ENCODE measurements at places on chromosomes 3 and 15. TPM values are rescaled to one million over a fixed set of nuclear protein-coding genes. Genes with fewer than 3 reads are reported as not detected.
A peak's percentile ranks its signal among the peaks of the same experiment; 100 is the strongest.

Gene DNASE1L3
- total RNA-seq, result 7.5 TPM

Gene CILP
- total RNA-seq, result 0.89 TPM

Gene CMTM8
- total RNA-seq, result 1.0 TPM

Gene PLA2G4D
- 0.06 TPM for total RNA-seq

DNA sequence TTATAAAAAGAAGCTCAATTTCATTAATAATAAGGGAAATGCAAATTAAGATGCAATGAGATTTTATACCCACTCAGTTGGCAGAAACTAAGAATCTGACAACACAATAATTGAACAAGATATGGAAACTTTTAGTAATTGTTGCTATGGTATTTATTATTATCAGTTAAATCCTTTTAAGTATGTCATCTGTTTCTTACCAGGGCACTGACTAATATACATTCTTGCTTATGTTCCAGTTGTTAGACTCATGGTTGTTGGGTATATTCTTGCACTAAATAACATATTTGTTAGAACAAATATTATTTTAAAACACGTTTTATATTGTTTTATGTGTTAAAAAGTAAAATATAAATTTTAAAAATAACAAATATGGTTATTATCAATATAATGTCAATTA is 690.3 kb downstream of the MECOM start:
- no peaks in the 10 kb centered on the region for H3K27me3 ChIP-seq
- no peaks in the 10 kb centered on the region for H3K4me1 ChIP-seq
- no peaks in the 10 kb centered on the region for H3K36me3 ChIP-seq
- no peak overlapping the region for H3K4me3 ChIP-seq
- H3K27ac ChIP-seq, result no peak overlapping the region

GRCh38 chr15:68706931-68707330 is 113.8 kb downstream of the ANP32A start:
- no peak overlapping the region for H3K4me3 ChIP-seq
- DNase-seq, result no peak
- no peak overlapping the region for H3K27ac ChIP-seq
- no peaks in the 10 kb centered on the region for H3K27me3 ChIP-seq

DNA sequence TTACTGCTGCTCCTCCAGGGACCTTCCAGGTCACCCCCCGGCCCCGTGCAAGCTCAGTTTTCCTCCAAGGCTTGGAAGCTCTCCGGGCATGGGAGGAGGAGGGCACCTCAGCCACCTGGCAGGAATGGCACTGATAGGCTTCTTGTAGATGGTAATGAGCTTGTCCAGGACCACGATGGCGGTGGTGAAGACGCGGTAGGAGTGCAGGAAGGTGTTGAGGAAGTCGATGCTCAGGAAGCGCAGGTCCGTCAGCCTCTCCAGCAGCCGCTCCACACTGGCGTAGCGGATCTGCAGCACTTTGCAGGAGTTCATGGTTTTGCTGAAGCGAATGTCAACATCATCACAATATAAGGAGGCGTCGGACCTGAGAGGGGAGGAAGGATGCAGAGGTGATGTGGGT is 61.2 kb upstream of the CTSH start:
- peaks cover 34% of the 10 kb centered on the region for H3K36me3 ChIP-seq
- no peak for DNase-seq
- no peaks in the 10 kb centered on the region for H3K4me1 ChIP-seq
- no peaks in the 10 kb centered on the region for H3K27me3 ChIP-seq

GRCh38 chr3:104198131-104198530 is 1168.6 kb upstream of the ALCAM start:
- H3K27me3 ChIP-seq, result no peaks in the 10 kb centered on the region
- H3K36me3 ChIP-seq, result no peaks in the 10 kb centered on the region
- no peaks in the 10 kb centered on the region for H3K4me1 ChIP-seq
- no peak overlapping the region for H3K4me3 ChIP-seq
- DNase-seq, result no peak

DNA sequence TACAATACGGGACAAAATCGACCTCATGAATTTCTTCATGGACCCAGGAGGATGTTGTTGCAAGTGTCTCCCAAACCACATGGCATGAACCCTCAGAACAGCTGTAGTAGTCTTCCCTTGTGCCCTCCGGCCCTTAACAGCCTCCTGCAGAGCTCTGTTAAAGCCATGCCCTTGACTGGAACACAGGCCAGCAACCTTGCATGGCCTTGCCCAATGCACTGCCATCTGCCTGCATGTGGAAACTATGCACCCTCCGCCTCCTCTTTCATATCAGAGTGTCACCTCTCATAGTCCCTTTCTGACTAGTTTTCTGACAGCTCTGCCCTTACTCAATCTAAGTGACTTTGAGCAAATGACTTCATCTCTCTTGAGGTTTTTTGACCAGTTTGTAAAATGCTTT is 39.4 kb upstream of the TRIM71 start:
- no peak overlapping the region for H3K4me3 ChIP-seq
- no peak for DNase-seq
- no peaks in the 10 kb centered on the region for H3K36me3 ChIP-seq
- no peaks in the 10 kb centered on the region for H3K27me3 ChIP-seq
- peaks cover 10% of the 10 kb centered on the region for H3K4me1 ChIP-seq

DNA sequence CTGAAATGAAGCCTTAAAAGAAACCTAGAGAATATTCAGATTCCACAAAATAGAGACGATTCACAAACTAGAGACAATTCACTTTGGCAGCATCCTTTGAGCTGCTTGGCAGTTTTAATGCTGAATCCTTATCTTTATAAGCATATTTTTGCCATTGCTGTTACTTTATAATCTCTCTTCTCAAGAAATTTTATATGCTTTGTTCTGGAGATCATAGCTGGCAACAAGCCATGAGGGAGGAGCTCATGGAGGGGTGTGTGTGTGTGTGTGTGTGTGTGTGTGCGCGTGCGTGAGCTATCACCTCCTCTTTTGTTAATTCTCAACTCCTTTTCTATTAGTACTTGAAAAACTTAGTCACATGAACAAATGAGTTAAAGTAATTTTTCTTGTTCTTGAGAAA is 495.0 kb upstream of the RGMA start:
- no peak for DNase-seq
- H3K27me3 ChIP-seq, result no peaks in the 10 kb centered on the region
- H3K4me1 ChIP-seq, result no peaks in the 10 kb centered on the region

DNA sequence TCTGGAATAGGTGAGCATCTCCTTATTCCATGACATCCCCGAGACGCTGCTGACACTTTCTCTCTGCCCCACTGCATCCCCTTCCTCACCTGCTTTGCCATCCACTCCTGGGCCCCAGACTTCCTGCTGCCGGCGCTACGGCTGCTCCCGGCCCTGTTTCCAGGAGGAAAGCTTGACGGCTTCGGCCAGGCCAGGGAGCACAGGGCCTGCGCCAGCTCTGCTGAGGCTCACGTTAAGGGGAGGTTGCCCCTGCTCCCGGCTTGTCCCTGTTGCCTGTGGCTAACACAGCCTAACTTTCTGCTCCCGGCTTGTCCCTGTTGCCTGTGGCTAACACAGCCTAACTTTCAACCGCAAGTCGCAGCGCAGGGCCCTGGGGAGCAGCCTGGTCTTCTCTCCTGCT is 177.3 kb upstream of the RGMA start:
- H3K4me3 ChIP-seq, result no peak overlapping the region
- no peak for DNase-seq
- peaks cover 4% of the 10 kb centered on the region for H3K36me3 ChIP-seq
- H3K4me1 ChIP-seq, result peaks cover 7% of the 10 kb centered on the region

DNA sequence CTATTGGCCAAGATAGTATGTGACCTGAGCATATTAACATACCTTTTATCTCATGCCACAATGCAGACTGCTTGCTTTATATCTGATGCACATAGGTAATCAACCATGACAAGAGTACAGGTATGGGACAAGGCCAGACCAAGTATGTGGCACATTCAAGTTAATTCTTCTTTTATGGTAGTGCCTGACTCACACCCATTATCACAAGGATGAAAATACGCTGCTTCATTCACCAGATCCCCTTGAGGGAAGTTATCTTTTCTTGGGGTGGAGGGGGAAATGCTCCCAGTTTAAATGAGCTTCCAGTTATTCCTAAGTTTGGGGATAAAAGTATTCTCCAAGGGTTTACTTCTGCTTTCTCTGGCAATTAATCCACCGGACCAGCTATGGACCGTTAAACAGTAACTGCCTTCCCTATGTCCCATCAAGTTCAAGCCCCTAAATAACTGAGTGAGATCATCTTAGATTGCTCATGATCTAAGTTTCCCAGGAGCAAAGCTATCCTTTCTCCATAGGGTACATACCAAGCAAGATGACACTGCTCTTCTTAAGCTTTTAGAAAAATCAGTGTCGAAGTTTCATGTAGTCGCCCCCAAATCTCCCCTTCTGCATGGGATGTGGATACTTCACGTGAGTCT is 1.9 kb downstream of the COL8A1 start:
- H3K4me3 ChIP-seq, result no peak overlapping the region
- no peak for DNase-seq
- H3K4me1 ChIP-seq, result peaks cover 18% of the 10 kb centered on the region
- H3K36me3 ChIP-seq, result no peaks in the 10 kb centered on the region
- peaks cover 32% of the 10 kb centered on the region for H3K27me3 ChIP-seq

- DNase-seq, result no peak
- H3K36me3 ChIP-seq, result no peaks in the 10 kb centered on the region
- H3K4me1 ChIP-seq, result no peaks in the 10 kb centered on the region
- H3K27ac ChIP-seq, result no peak overlapping the region
Observed at GRCh38 chr3:109687626-109688025, 350.3 kb upstream of the DPPA4 start.

DNA sequence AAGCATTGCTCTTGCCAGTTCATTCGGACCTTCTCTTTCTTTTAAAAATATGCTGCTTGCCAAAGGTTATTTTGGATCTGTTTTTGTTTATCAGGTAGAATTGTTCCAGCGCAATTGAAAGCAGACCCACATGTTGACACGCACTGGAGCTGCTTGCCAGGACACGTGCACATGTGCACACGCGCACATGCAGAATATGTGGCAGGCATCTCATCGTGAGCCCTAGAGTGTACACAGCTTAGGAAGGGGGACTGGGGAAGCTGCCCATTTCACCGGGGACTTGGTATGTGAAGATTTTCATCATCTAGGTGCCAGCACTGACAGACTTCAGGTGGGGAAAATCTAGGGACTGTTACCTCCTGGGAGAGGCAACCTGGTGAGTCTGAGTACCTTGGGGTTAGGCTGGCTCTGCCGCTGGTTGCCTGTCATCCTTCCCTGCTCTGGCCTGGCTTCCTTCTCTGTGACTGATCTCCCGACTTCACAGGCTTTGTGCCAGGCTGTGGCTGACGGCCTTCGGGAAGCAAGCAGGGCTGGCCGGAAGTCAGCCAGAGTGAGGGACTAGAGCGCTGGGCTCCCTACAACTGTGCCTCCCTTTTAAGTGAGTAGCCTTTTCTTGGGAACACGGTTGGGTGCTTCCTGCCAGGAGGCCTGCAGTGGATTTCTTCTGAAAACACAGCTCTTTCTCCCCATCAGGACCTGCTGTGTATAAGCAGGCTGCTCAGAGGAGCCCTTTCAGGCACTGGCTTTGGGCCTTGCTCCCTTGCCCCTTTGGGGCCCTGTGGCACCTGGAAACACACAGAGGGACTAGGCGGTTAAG is 129.3 kb downstream of the EEFSEC start:
- H3K27ac ChIP-seq, result peak overlapping the region; percentile 90
- H3K4me1 ChIP-seq, result peaks cover 71% of the 10 kb centered on the region
- peak; percentile 45 for DNase-seq
- H3K4me3 ChIP-seq, result no peak overlapping the region
- peaks cover 7% of the 10 kb centered on the region for H3K36me3 ChIP-seq
- H3K27me3 ChIP-seq, result no peaks in the 10 kb centered on the region

DNA sequence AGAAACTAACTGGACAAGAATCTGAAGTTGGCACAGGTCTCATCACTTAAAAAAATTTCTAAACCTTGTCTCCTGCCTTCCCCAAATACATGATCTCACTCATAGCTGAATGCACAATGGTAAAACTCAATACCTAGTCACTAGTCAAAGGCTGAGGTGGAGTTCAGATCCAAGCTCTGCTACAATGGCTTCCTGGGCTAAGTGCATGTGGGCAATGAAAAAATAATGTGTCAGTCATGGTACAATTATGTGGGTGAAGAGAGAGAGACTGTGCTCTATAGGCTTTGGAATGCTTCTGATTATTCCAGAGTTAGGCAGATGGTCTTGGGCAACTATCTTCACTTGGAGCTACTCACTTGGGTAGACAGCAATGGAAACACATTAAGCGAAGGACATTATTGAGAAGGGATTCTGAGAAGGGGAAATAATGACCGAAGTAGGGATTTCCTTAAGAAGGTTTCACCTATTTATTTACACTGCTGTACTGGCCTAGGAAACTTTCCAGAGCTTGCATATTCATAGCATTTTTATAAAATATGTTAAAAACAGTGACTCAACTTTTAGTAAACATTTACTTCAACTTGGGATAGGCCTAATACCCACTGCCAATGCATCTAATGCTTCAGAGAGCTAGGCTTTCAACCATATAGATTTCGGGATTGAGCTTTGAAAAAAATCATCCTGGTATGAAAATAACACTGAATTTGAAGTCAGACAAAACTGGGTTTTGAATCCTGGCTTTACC is 58.7 kb upstream of the PLXND1 start:
- H3K4me3 ChIP-seq, result no peak overlapping the region
- H3K27ac ChIP-seq, result no peak overlapping the region
- no peaks in the 10 kb centered on the region for H3K4me1 ChIP-seq
- no peak for DNase-seq

DNA sequence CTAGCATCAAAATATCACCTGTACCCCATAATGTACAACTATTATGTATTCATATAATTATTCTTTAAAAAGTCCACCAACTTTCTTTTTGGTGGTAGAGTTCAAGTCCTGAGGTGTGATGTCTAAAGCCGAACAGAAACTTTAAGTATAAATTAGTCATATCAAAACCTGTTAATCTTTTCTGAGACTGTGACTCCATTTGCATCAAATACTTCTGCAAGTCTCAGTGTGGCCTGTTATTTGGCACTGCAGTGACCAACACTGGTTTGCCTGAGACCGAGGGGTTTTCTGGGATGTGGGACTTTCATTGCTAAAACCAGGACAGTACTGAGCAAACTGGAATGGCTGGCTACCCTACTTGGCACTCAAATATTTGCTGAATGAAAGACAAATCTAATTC is 7.3 kb downstream of the NGLY1 start:
- H3K36me3 ChIP-seq, result peaks cover 9% of the 10 kb centered on the region
- no peak overlapping the region for H3K4me3 ChIP-seq
- H3K27me3 ChIP-seq, result no peaks in the 10 kb centered on the region

GRCh38 chr15:22895465-22896190 is 57.2 kb downstream of the NIPA2 start:
- peaks cover 39% of the 10 kb centered on the region for H3K36me3 ChIP-seq
- no peak for DNase-seq
- no peak overlapping the region for H3K4me3 ChIP-seq
- no peaks in the 10 kb centered on the region for H3K4me1 ChIP-seq

Measured in spinal cord (tissue), 10 donors.